Hematopoietic multipotent progenitor cell treated with erythropoietin and hydrocortisone succinate and interleukin-3 and kit ligand, for 6 days (in vitro differentiated cells): ENCODE measurements at places on chromosomes 4 and X.
A peak's percentile ranks its signal among the peaks of the same experiment; 100 is the strongest.

GRCh38 chrX:38106991-38107655 lies 100.8 kb downstream of the SYTL5 start:
- DNase-seq: no peak

- no peak for DNase-seq
These were observed 34.2 kb downstream of the MMRN1 start for GRCh38 chr4:89928838-89929237.

DNA sequence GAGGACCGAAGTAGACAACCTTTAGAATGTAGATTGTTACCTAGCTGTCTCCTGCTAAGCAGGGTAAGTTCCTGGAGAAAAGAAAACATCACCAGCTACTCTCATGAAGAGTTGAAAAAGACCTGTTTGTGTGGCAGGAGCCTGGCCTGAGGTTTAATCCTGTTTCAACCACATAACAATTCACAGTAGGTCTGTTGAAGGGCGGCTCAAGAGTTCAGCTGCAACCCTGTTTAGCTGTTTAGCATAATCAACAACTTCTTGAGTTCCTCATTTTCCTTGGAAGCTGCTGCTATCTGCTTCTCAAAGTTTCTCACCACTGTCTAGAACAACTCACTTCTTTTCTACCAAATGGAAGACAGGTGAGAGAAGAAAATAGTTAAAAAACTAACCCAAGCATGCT lies 170.4 kb upstream of the TET2 start:
- DNase-seq: peak; percentile 23

DNA sequence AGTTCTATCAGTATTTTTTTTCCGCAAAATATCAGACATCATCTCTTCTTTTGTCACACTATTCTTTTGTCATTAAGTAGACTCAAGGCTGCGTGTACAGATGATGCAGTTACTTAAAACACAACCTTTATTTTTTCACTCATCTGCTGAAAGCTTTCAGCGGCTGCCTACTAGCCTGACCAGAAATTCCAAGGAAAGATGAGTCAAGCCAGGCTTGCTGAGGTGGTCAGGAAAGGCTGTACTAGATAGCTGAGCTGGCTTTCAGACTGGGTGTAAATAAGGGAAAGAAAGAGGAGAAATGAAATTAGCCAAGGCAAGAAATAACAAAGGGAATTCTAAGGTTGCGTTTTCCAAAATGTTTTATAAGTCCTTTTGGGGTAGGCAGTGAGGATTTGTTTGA lies 17.9 kb downstream of the STK26 start:
- DNase-seq: no peak

DNA sequence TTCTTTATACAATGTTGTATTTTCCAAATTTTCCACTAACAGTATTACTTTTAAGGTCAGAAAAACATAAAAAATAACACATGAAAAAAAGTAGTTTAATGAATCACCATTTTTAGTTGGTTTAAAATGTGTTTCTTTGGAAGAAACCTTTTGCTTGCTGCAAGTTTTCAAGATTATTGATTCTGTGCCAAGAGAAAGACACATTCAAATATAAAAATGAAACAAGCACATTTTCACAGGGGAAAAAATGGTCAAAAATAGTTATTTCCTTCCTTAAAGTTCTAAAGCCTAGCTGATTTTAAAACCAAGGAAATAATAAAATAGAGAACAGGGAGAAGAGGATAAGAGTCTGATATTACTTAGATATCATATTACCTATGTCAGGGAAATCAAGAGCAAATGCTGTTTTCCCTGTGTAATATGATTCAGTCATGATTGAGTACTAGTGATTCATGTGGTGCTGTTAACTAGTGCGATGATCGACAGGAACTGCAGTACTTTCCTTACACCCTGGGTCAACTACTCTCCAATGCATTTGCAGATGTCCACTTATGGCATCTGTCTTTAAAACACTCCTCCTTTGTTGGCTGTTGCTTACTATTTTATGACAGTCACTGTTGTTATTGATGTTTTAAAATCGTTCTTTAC lies 103.8 kb downstream of the CAMK2D start:
- no peak for DNase-seq

- no peak for DNase-seq
These were observed 135.9 kb upstream of the SPRY1 start for GRCh38 chr4:123260653-123261052.

- DNase-seq: no peak
These were observed 192.4 kb upstream of the RPL34 start for GRCh38 chr4:108427946-108428485.

- no peak for DNase-seq
These were observed 86.1 kb downstream of the ZNF518B start for GRCh38 chr4:10371121-10371520.

GRCh38 chrX:23332101-23332887 lies 2.4 kb upstream of the PTCHD1 start:
- peak; percentile 8 for DNase-seq

DNA sequence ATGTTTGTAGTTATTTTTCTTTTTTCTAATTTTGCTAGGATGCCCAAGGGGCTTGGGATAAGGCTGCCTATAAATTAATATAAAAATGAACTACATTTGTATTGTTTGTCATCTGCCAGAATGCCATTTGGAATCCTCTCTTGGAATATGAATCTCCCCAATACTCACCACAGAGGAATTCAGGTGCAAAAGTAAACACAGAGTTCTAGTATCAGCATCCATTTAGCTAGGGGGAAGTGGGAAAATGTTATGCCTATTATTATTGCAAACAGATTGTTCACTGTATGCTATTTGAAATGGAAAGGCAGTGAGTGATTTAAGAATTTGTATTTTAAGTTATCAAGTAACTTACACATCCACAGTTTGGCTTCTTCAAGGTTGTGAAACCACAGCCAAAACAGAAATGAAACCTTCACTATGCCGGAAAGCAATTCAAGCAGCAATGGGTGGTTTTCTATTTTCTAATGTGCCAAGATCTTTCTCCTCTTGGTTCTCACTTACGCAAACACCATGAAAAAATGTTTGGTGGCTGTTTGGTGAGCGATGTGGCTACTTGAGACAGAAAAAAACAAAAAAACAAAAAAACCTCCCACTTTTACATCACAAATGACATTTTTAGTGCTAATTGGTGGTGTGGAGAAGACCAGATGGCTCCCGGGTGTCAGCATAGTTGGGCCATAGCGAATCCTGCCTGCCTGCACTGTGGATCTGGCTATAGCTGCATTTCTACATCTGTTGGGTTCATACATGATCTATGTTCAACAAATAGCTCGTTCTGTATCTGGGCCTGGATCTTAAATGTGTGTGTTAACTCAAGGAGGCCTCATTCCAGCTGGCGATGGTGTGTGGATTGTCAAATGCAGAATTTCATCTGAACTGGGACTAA lies 200.8 kb upstream of the GIMD1 start:
- no peak for DNase-seq

GRCh38 chr4:74038425-74039314 lies at the start of gene CXCL3:
Gene CXCL3, minus strand, starts transcription at chr4:74038689. Its CDS starts 78 bp downstream, at chr4:74038611.
- peak; percentile 60 for DNase-seq

DNA sequence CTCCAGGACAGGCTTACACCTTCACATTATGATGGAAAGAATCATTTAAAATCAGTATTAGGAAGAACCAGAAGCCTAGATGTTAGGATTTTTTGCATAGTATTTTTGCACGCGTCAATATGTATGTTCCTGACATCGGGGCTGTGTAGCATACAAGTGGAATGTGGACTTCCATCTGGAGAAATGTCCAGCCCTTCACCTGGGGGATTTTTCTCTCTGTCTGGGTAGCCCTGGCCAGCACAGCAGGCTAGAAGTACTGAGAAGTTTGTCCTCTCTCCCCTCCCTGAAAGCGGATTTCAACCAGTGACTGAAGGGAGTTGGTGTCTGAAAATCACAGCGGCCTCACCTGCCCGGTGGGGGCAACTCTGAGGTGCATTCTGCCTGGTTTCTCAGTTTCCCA lies 10.4 kb upstream of the KLHL8 start:
- DNase-seq: no peak

DNA sequence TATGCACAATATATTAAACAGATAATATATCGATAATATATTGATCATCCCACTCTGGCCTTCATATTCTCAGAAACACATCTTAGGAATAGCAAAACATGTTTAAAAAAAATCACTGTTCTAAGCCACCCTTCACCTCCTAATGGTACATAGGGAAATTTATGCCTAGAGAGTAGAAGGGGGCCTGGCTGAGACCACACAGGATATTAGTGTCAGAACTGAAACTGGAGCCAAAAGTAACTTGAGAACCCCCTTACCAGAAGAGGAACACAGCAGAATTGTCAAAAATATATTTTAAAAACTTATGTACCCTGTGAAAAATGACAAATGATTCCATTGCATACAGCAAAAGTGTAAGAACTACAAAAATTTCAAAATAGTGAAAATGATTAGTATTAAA lies 173.1 kb downstream of the VSIG4 start:
- no peak for DNase-seq

DNA sequence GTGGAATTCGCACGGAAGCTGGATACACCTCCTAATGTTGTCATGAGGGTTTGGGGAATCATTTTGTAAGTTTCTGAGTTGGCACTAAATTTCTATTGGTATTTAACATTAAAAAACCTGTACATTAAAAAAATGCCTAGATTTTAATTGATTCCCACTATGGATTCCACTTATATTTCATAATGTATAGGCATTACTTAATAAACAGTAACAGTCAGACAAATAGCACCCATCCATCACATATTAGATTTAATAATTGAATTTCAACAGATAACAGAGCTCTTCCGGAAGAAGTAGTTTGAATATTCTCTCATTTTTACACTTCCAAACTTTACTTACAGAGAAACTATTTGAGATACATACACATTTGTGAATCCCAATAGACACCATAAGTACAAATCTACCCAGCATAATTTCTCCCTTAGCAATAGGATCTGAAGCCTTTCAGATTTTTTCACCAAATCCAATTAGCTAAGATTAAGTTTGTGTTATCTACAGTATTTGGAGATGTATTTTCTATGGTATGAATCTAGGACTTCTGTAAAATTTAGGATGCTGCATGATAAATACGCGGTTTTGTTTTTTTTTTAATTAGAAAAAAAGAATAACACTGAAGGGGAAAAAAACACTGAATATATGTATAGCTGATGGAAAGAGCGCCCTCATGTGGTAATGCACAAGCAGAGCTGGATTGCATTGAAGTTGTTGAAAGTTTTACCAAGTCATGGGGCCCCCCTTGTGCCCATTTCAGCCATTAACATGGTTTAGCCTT lies 12.2 kb upstream of the ODAM start:
- peak; percentile 84 for DNase-seq

GRCh38 chrX:17584248-17584681 lies 153.0 kb upstream of the SCML1 start:
- DNase-seq: no peak

DNA sequence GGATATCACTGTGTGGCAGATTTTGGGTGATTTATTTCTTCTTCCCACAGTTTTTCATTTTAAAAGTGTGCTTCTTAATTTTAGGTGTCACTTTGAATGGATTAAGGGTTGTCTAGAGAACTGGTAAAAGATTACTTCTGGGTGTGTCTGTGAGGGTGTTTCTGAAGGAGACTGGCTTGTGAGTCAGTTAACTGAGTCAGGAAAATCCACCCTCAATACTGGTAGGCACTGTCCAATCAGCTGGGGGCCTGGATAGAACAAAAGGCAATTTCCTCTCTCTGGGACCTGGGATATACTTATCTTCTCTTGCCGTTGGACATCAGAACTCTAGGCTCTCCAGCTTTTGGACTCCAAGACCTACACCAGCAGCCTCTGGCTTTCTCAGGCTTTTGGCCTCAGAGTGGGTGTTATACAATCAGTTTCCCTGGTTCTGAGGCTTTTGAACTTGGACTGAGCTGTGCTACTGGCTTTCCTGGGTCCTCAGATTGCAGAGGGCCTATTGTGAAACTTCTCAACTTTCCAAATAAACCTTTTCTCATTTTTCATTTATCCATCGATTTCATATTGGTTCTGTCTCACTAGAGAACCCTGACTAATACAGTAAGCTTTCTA lies 413.1 kb downstream of the GBA3 start:
- DNase-seq: no peak

GRCh38 chr4:95426455-95426854 lies 122.3 kb downstream of the UNC5C start:
- no peak for DNase-seq

GRCh38 chr4:13261486-13262257 lies 222.5 kb downstream of the RAB28 start:
- DNase-seq: no peak

- DNase-seq: no peak
These were observed 2.3 kb downstream of the PDGFRA start for GRCh38 chr4:54231419-54231767.

- no peak for DNase-seq
These were observed 41.8 kb upstream of the TXK start for GRCh38 chr4:48175806-48176205.

DNA sequence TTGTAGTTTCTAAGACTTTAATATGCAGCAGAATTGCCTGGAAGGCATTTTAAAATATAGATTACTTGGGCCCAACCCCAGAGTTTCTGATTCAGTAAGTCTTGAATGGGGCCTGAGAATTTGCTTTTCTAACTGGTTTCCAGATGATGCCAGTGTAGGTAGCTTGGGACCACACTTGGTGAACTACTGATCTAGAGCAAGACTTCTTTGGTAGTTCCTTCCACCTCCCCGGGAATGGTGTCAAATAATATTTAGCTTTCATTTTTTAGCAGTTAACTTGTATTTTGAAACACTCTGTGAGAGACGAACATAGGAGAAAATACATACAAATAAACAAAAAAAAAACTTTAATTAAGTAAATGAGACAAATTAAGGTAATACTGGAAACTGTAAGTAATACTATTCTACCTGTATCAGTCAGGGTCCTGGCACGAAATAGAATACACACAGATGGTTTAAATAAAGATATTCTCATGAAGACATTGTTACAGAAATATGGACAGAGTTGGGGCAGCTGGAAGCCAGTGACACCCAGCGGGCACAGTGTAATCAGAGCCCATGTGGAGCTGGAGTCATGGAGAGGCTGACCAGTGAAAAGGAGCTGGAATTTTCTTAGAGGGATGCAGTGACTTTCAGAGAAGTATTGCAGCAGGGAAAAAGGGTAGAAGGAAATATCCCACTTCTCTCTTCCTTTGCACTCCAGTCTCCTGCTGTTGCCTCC lies 905.7 kb downstream of the CCSER1 start:
- DNase-seq: no peak

- DNase-seq: peak; percentile 32
These were observed 52.2 kb downstream of the FRYL start for GRCh38 chr4:48727666-48728459.

GRCh38 chr4:111274486-111274885 lies 651.6 kb upstream of the PITX2 start:
- no peak for DNase-seq

DNA sequence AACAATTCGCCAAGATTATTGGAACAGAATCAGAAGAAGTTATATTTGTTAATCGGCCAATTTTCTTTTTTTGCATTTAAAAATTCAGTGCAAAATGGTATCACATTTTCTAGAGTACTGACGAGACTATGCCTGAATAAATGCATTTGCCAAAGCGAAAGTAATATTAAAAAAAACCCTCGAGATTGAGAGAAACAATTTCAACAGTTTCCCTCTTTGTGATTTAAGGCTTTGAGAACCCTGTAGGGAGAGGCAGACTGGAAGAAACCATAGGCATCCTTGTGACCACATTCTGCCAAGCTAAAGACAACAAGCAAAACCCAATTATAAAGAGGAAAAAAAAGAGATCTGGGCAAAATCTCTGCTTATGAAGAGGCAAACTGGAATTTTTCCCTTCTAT lies 218.1 kb upstream of the GK2 start:
- DNase-seq: no peak

- DNase-seq: no peak
These were observed 82.2 kb upstream of the FRG1 start for GRCh38 chr4:189858435-189858834.

GRCh38 chrX:35076061-35076460 lies 133.5 kb downstream of the FAM47B start:
- no peak for DNase-seq
